GM04504 (cell line): ENCODE measurements at places on chromosomes 3 and 15.
A peak's percentile ranks its signal among the peaks of the same experiment; 100 is the strongest.

- no peak for DNase-seq
Measured at GRCh38 chr3:14434498-14435151, 32.2 kb downstream of the SLC6A6 start.

DNA sequence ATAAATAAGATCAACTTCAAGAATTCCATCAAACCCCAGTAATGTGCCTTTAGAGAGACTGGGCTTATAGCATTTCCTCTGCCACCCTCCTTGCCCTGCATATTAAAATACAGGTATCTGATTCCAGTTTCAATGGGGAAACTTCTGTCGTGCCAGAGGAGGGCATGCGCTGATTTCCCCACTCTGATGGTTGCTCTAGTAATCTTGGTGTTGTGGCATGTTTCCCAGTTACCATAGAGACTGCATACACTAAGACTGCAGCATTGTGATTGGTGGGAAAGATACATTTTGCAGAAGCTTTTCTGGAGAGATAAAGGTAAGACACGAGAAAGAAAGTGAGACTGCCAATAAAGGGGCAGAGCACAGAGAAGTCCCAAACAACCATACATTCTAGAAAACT, 225.6 kb downstream of the TIGIT start:
- DNase-seq, result no peak

DNA sequence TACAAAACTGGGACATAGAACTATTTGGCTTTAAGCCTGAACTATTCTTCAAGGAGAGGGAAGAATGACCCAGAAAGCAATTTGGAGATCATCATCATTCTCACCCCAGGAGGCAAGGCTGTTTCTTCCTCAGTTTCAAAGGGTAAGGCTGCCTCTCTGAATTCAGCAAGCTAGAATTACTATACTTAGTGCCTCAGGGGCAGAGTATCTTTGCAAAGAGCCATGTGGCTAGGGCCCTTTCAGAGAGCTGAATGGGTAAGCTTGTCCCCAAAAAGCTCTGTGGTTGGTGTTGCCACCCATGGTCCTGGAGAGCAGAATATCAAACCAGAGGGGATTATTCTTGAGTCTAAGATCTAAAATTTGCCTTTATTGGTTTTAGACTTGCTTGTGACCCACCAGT, 720.3 kb upstream of the ARPP21 start:
- no peak for DNase-seq

DNA sequence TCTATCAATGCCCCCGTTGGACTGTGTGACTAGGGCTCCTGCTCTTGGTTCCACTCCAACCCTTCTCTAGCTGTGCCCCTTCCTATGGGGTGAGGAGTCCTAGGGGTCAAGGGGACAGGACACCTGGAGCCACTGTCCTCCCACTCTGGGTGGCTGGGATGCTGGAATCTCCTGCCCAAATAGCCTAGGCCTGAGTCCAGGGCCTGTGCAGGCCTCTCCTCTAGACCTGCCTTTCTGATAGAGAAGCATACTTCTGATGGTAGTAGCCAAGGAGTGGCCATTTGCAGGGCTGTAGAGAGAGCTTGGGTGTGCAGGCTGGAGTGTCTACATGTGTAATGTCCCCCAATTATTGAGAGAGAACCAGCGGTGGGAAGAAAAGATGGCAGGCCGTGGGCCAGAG, 54.2 kb downstream of the ITGA11 start:
- DNase-seq, result no peak

- no peak for DNase-seq
Measured at GRCh38 chr3:180358179-180358578, 243.8 kb upstream of the TTC14 start.

- no peak for DNase-seq
Measured at GRCh38 chr3:172159376-172159775, 120.0 kb downstream of the FNDC3B start.

DNA sequence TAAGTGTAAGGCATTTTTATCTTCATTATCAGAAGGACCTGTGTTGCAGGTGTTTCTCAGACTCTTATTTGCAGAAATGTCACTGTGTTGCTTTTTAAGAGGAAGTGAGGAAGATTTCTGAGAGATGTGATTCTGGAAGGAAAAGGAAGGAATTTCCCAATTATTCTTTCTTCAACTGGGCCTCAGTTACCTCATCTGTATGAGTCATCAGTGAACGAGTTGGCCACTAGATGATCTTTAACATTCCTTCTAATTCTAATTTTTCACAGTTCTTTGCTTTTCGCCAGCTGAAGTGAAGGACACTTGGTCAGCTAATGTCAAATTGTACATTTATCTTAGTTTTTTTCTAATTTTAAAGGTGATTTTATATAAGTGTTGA, 28.9 kb downstream of the CLEC3B start:
- peak; percentile 53 for DNase-seq

- no peak for DNase-seq
Measured at GRCh38 chr3:150656316-150656715, 47.4 kb downstream of the ERICH6 start.

- no peak for DNase-seq
Measured at GRCh38 chr3:56782215-56782614, 19.5 kb downstream of the ARHGEF3 start.

- DNase-seq, result no peak
Measured at GRCh38 chr3:114171677-114172076, 7.2 kb downstream of the DRD3 start.

DNA sequence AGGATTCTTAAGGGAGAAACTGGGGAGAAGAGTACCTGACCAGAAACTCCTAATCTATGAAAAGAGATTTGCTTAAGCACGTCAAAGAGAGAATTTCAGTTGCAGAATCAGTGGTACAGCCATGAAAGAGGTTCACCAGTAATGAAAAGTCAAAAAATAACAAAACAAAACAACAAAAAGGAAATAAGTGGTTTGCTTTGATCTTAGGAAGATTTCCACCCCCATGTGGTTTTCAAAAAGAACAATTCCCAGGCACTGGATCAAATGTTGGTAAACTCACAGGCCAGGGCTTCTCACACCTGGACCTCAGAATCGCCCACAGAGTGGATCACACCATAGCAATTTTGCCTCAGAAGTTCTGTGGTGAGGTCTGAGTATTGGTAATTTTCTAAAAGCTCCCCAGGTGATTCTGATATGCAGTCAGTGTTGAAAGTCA, 67.5 kb downstream of the TMEM39A start:
- no peak for DNase-seq

GRCh38 chr3:189041482-189042090, 130.2 kb upstream of the TPRG1 start:
- peak; percentile 6 for DNase-seq

DNA sequence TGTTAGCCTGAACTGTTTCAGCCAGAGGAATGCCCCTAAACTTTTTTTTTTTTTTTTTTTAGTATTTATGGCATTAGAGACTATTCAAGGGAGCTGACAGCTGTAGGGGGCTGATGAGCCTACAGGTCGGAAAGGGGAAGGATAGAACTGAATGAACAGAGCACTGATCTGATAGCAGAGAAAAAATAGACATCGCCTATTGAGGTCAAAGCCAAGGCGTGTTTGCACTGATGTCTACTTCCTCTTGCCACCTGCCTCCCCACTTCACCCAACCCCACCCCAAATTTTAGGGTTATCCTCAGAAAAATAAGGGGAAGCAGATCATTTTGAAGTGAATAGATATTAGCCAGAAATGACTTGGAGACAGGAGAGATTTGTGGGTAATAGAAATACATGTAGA, 3.0 kb upstream of the ZMAT3 start:
- DNase-seq, result no peak

DNA sequence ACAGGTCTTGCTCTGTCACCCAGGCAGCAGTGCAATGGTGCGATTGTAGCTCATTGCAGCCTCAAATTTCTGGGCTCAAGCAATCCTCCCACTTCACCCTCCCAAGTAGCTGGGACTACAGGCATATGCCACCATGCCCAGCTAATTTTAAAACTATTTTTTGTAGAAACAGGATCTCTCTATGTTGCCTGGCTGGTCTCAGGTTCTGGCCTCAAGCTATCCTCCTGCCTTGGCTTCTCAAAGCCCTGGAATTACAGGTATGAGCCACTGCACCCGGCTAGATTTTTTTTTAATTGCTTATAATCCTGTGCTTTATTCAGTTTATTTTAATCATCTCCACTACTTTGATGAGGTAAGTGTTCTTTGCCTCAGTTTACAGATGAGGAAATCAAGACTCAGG, 156.5 kb downstream of the CHDH start:
- no peak for DNase-seq

DNA sequence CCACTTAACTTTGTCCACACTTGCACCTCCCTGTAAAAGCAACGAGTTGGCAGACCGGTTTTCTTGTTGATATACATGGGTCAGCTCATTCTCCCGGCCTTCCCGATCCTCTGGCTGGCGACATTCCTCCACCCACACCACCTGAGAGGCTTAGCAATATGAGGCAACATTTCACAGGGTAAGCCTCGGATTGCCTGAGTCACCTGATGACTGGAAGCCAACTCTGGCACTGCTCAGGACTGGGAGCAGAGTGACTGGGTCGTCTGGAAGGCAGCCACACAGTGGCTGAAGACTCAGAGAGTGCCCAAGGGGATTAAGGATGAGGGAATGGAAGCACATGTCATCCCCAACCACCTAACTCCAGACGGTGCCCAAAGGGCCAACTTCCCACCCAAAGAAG, 9.8 kb downstream of the HOMER2 start:
- peak; percentile 23 for DNase-seq

DNA sequence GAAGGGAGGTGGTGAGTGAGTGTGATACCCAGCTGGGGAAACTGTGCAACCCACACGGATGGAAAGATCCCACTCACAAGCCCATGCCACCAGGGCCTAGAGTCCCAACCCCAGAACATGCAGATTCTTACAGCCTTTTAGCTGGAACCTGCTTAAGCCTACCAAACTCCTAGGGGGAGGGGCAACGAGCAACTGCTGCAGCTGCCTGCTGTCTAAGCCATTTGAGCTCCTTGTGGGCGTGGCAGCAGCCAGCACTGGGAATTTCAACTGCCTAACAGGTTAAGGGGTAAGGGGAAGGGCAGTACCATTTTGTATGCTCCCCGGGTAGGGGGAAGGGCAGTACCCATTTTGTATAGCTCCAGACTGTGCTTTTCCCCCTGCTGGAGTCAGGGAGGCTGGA, 673.2 kb upstream of the BCHE start:
- no peak for DNase-seq

- DNase-seq, result peak; percentile 98
Measured at GRCh38 chr15:43911235-43911781, 84.5 kb downstream of the WDR76 start.

DNA sequence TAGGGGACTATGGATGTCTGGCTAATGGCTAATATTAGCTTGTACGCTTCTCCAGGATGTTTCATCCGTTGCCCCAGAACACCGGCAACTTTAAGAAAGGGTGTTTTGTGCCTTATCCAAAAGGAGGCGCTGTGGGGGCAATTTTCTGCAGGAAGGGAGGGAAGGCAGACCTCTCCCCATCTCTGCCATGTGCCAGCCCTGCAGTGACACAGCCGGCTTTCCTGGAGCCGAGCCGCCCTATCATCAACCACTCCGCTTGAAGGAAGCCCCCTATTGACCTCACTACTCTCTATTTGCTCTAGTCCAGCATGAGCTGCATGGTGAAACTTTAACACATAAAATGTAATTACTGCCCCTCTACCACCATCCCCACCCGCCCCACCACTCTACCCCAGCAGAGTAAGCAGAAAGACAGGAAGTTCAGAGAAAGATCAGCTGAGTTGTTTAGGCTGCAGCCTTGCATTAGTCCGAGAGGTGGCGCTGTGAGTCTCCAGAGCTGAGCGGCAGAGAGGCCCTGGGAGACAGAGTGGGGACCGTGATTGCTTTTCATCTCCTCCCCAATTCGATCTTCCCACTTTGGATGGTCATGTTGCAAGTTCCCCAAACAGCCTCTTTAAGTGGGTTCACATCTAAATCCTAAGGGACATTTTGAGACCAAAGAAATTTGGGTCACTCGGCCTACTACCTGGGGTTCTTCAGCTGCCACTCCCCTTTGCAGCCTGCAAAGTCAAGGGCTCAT, 24.5 kb upstream of the RAD18 start:
- DNase-seq, result no peak

DNA sequence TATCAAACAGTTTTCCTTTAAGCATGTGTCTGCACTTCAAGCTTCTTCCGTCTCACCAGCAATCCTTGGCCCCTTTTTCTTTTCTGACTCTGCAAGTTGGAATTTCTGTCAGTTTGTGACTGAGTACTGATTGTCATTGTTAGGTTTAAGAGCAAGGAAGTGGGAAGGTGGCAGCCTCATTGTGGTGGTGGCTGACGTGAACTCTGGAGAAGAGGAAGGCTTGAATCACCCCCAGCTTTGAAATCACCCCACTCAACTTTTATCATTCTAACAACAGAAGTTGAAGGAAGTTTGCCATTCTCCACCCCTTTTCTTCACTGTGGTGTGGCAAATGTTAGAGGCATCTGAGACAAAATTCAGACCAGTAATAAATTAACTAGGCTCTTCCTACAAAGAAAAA, 231.6 kb upstream of the AGTR1 start:
- DNase-seq, result peak; percentile 11

- DNase-seq, result no peak
Measured at GRCh38 chr3:55107187-55107586, 179.3 kb upstream of the LRTM1 start.

- no peak for DNase-seq
Measured at GRCh38 chr3:78455166-78455565, 1312.6 kb downstream of the ROBO1 start.

GRCh38 chr3:139455855-139456254, 20.5 kb downstream of the RBP2 start:
- no peak for DNase-seq

DNA sequence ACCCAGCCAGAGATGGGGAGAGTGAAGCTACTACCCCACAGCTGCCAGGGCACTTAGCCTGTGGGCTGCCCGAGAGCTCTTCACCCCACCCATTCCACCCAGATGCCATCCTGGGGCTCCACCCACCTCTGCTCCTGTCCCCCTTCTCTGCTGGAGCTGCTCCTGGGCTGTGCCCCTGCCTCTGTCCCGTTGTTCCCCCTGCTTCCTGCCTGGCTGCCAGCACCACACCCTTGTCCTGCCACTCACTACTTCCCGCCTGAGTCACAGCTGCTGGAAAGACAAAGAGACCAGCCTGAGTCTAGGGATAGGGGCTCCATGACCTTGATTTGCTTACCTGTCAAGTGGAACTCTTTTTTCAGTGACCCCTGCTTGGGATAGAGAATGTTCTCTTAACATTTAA, 12.4 kb downstream of the GNAI2 start:
- no peak for DNase-seq

DNA sequence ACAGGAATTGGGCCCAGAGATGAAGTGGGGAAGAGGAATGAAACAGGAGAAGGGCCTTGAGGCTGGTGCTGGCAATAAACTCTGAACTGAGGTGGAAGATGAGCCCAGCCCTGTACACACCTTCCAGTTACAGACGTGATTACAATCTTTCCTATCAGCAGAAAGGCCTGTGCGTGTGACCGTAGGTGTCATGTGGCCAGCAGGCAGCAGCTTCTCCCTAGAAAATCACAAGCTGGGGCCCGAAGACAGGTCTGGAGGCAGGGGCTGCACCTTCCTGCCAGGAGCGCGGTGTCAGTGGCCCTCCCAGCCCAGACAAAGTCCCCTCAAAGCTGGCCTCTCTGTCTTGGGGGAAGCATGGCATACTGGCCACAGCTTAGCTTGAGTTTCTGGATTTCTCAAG, 16.7 kb upstream of the PIGZ start:
- no peak for DNase-seq

GRCh38 chr3:197926418-197926817, 23.6 kb upstream of the RPL35A start:
- DNase-seq, result no peak

GRCh38 chr3:187112934-187113793, 26.1 kb downstream of the RPL39L start:
- DNase-seq, result peak; percentile 10

- peak; percentile 52 for DNase-seq
Measured at GRCh38 chr3:156892701-156893100, 66.5 kb downstream of the LEKR1 start.
